ENCODE measurements at places on chromosomes 11 and 22. TPM values are rescaled to one million over a fixed set of nuclear protein-coding genes. Genes with fewer than 3 reads are reported as not detected.

OR51B5 gene
- total RNA-seq, result not detected

TUBA8 gene
- total RNA-seq, result not detected

GRAP2 gene
- not detected for total RNA-seq

LTO1 gene
- 11.4 TPM for total RNA-seq

DDTL gene
- 0.65 TPM for total RNA-seq

SLC29A2 gene
- total RNA-seq, result 5.2 TPM

INPP5J gene
- 5.2 TPM for total RNA-seq

POLD3 gene
- 3.3 TPM for total RNA-seq

CFAP300 gene
- 2.5 TPM for total RNA-seq

CYB5R2 gene
- total RNA-seq, result 5.7 TPM

MN1 gene
- 4.2 TPM for total RNA-seq

VSIG10L2 gene
- total RNA-seq, result not detected

ACP2 gene
- total RNA-seq, result 56.3 TPM

HEPHL1 gene
- total RNA-seq, result not detected

HTR3A gene
- total RNA-seq, result not detected

TECTA gene
- total RNA-seq, result under 0.01 TPM

CAVIN3 gene
- total RNA-seq, result 319 TPM

DEUP1 gene
- total RNA-seq, result not detected

OR11H1 gene
- not detected for total RNA-seq

CLTCL1 gene
- total RNA-seq, result 17.1 TPM

SLC22A9 gene
- total RNA-seq, result not detected

MISFA gene
- total RNA-seq, result not detected

OR8A1 gene
- total RNA-seq, result not detected

PICK1 gene
- total RNA-seq, result 44.1 TPM

LRRC10B gene
- not detected for total RNA-seq

TSPO gene
- 675 TPM for total RNA-seq

SLC22A8 gene
- total RNA-seq, result not detected

MRPL49 gene
- total RNA-seq, result 56.3 TPM

Data from mesangial cell (primary cell).